Activated CD8-positive, alpha-beta memory T cell treated with anti-CD3 and anti-CD28 coated beads, Interleukin-2, amount 50 U/mL, for 4 hours (primary cell): ENCODE measurements at places on chromosomes 4 and X.

DNA sequence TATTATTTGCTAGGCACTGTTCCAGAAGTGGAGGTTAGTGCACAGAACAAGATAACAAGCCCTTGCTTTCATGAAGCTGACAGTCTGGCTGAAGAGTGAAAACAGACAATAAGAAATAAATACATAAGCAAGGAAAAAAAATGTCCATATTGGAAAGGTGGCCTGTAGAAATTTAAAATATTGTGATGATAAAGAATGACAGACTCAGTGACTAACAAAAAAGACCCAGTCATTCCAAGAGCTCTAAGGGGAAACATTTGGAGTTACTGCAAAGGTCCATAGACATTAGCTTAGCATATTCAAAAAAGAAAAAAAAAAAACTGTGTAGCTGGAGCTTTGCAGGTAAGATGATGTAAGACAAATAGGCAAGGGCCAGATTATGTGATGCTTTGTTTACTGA, 1.0 kb upstream of the ANTXR2 start:
- no peak for DNase-seq

DNA sequence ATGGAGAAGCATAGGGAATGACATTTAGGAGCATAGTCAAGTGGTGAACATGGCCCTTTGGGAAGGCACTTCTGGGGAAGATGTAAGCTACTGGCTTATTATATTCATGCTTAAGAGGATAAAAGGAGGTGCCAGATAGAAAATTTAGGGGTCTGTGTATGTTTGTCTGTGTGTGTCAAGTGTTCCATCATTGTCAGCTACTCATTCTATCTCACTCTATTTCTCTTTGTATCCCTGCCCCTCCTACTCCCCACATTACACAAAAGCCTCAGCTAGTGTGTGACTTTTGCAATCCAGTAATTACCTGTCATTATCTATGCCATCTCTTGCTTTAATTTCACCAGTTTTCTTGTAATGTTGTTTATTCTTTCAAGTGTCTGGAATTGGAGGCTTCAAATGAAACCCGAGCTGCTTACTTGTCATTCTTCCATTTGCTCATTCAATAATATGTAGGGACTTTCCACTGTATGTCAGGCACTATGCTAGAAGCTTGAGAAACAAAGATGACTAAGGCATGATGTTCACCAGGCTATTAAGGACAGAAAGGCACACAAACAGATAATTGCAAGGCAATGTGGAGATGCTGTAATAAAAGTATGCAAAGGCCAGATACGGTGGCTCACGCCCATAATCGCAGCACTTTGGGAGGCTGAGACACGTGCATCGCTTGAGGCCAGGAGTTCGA, 229.8 kb upstream of the TEX13C start:
- DNase-seq = no peak

- DNase-seq = no peak
Observed at GRCh38 chr4:14008494-14008893, 381.0 kb upstream of the BOD1L1 start.

DNA sequence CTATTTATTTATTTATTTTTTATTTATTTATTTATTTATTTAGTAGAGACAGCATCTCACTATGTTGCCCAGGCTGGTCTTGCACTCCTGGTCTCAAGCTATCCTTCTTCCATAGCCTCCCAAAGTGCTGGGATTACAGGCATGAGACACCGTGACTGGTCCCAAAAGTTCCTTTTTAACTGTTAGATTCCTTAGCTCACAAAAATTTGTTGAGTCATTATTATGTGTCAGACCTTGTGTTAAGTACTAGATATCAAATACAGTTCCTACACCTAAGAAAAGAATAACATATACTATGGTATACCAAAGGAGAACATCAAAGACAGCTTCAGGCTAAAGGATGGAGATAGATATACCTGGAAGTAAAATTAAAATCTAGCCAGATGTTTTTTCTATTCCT, 11.6 kb downstream of the FGA start:
- no peak for DNase-seq

- DNase-seq = no peak
Observed at GRCh38 chr4:154741922-154742850, 1.6 kb upstream of the LRAT start.

DNA sequence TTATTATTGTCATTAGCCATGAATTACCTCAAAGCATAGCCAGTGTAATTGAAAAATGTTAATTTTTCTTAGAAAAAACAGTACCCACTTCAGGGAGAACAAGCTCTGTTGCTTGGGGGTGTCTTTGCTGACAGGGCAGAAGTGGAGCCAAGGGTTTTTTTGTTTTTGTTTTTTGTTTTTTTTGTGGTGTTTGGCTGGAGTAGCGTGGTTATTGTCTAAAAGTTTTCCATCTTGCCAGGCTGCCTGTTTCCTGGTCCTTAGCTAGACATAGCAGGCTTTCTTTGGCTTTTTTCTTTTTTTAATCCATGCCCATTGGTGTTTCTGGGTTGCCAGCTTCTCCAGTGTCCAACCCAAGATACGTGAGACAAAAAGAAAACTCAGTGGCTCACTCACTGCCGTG, 61.5 kb downstream of the CASP3 start:
- DNase-seq = no peak

GRCh38 chr4:86536151-86536550, 58.0 kb upstream of the PTPN13 start:
- DNase-seq = no peak

DNA sequence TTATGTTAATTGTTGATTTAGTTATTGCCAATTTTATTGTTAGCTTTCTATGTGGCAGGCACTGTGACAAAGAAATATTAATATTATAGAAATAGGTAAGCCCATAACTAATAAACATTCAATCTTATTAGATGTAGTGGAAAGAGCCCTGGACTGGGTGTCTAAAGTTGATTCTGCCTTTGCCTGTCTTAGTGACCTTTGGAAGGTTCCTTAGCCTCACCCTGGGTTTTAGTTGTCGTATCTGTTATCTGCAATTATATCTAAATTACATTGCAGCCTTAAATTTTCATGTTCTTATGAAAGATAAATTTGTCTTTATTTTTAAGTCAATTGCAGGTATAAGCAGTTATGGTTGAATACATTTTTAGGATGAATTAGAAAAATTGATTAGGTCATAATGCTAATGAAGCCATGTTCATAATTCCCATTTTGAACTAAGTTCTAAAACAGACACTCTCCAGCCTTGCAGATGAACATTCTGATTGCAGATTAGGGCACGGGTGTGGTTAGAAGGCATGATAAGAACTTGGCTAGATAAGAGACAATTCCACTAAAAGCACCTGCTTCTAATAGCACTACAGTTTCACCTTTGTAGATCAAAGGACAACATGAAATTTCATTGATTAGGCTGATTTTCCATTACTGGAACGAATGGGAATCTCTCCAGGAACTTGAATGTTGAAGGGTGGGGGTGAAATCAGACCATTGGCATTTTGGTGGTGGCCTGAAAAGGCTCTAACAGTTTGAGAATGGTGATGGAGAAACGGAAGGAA, 17.3 kb upstream of the ENPEP start:
- DNase-seq = no peak
